ENCODE measurements at places on chromosomes 7 and 10.

GRCh38 chr7:12434012-12434642 is 30.5 kb upstream of the VWDE start:
- no peak for DNase-seq

GRCh38 chr7:98834949-98835348 is 34.9 kb downstream of the TMEM130 start:
- no peak for DNase-seq

- DNase-seq: no peak
Observed at GRCh38 chr10:69232736-69233480, 12.8 kb downstream of the HKDC1 start.

DNA sequence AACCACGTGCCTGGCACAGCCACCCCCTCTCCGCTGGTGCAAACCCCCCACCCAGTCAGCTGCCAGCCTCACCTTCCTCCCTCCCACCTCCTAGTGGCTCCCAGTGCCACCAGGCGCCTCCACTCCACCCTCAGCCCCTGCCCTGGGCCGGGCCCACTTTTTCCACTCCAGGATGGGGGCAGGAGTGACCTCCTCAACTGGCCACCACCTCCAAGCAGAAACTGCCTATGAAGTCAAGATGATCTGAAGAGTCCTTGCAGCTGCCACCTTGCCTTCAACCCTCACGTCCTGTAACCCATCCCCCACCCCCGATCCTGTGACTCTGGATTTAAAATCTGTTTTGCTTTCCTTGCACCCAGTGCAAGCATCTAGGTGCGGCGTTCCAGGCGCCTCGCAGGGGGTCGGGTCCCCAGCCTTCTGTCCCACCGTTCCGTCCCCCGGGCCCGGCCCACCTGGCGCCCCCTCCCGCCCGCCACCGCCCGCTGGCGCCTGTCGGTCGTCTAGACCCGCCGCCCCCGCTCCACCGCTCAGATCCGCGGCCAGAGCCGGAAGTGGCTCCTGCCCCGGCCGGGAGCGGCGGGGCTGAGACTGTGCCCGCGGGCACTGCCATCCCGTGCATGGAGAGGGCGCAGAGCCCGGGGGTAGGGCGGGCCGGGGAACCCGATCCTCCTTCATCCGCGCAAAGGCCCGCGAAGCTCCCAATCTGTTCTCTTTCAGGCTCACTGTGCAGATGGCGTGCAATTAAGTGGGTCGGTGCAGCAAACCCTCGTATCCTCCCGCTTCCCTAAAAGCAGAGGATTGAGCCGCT is 51.2 kb upstream of the GTF2I start:
- peak; percentile 47 for DNase-seq

DNA sequence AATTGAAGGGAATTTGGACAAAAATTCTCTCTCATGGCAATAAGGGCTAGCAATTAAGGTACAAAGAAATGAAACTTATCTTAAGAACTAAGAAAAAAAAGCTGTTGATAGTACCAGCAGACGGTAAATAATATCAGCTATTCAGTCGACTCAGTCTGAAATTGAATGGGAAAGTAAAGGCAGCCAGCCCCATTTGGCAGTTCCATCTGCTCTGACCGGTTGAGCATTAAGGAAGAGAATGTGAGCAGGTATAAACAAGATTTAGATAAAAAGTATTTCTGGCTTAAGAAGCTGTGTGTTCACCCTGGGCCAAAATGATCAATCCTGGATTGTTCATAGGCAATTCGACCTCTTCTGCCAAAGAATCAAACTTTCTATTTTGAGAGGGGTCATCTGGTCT is 154.6 kb upstream of the NPVF start:
- DNase-seq: no peak

Data from stimulated activated naive CD4-positive, alpha-beta T cell treated with Interleukin-2 at 50 U/mL for 16 hours (primary cell).